ENCODE measurements at places on chromosomes 13 and 19. TPM values are rescaled to one million over a fixed set of nuclear protein-coding genes. Genes with fewer than 3 reads are reported as not detected.

The NCAN gene
- total RNA-seq: not detected

The C19orf85 gene
- not detected for total RNA-seq

The PNMA8B gene
- total RNA-seq: under 0.01 TPM

The CEACAM7 gene
- not detected for total RNA-seq

The ZNF30 gene
- total RNA-seq: 4.4 TPM

The JOSD2 gene
- 22.1 TPM for total RNA-seq

The GNG8 gene
- total RNA-seq: not detected

The SHANK1 gene
- total RNA-seq: 0.97 TPM

The ZNF491 gene
- 1.5 TPM for total RNA-seq

The SLAIN1 gene
- total RNA-seq: 6.8 TPM

The LYL1 gene
- total RNA-seq: 99.7 TPM

The MEIOSIN gene
- total RNA-seq: not detected

The CEACAM20 gene
- total RNA-seq: not detected

The ZNF266 gene
- 7.1 TPM for total RNA-seq

The C19orf81 gene
- total RNA-seq: not detected

The CADM4 gene
- 3.0 TPM for total RNA-seq

The TNFSF13B gene
- 0.61 TPM for total RNA-seq

The PABPC3 gene
- total RNA-seq: under 0.01 TPM

The OR10H1 gene
- total RNA-seq: not detected

The ACER1 gene
- total RNA-seq: not detected

The PDE4A gene
- total RNA-seq: 1.6 TPM

The KIR3DL2 gene
- total RNA-seq: not detected

The ZNF229 gene
- 12.6 TPM for total RNA-seq

The ZNF841 gene
- 11.7 TPM for total RNA-seq

The PSG4 gene
- total RNA-seq: not detected

The ZNF320 gene
- 6.8 TPM for total RNA-seq

The MBD3L2 gene
- not detected for total RNA-seq

The DACH1 gene
- 4.5 TPM for total RNA-seq

The CYP4F12 gene
- total RNA-seq: not detected

The ZNF682 gene
- total RNA-seq: 0.65 TPM

The LGALS7 gene
- total RNA-seq: not detected

The CEACAM3 gene
- not detected for total RNA-seq

The ZNF580 gene
- total RNA-seq: 1.9 TPM

The ATP11A gene
- 18.7 TPM for total RNA-seq

The CCDC122 gene
- 4.0 TPM for total RNA-seq

The ING1 gene
- 13.6 TPM for total RNA-seq

The ZSCAN1 gene
- total RNA-seq: not detected

The ZNF728 gene
- total RNA-seq: not detected

The WDR87 gene
- total RNA-seq: not detected

The ZNF441 gene
- total RNA-seq: 4.5 TPM

The FBXW9 gene
- total RNA-seq: 14.6 TPM

The LHFPL6 gene
- total RNA-seq: 24.8 TPM

The ZNF699 gene
- 5.8 TPM for total RNA-seq

The COL4A2 gene
- 1,035 TPM for total RNA-seq

The METTL21C gene
- total RNA-seq: not detected

The ZNF284 gene
- 3.0 TPM for total RNA-seq

The NOVA2 gene
- 2.1 TPM for total RNA-seq

The PTPRS gene
- total RNA-seq: 20.5 TPM

The SIGLEC14 gene
- total RNA-seq: not detected

The IQCN gene
- under 0.01 TPM for total RNA-seq

The ZNF471 gene
- 0.97 TPM for total RNA-seq

The CGB1 gene
- not detected for total RNA-seq

The ITGBL1 gene
- 4.7 TPM for total RNA-seq

The PPP1R12C gene
- 32.8 TPM for total RNA-seq

The IGFL3 gene
- total RNA-seq: 0.32 TPM

The PSG2 gene
- total RNA-seq: not detected

The TMC4 gene
- total RNA-seq: not detected

The RAB3D gene
- 32.2 TPM for total RNA-seq

The CAMSAP3 gene
- total RNA-seq: under 0.01 TPM
